ENCODE measurements at places on chromosomes 11 and 22.
A peak's percentile ranks its signal among the peaks of the same experiment; 100 is the strongest.

DNA sequence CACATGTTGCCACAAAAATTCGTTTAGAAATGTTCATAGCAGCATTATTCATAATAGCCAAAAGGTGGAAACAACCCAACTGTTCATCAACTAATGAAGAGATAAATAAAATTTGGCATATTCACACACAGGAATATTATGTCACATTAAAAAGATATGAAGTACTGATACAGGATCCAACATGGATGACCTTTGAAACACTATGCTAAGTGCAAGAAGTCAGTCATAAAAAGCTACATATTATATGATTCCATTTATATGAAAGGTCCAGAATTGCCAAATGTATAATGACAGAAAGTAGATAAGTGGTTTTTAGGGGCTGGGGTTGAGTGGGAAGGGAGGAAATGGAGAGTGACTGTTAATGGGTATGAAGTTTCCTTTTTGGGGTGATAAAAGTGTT is 9.0 kb downstream of the PRR5L start:
- DNase-seq = no peak

DNA sequence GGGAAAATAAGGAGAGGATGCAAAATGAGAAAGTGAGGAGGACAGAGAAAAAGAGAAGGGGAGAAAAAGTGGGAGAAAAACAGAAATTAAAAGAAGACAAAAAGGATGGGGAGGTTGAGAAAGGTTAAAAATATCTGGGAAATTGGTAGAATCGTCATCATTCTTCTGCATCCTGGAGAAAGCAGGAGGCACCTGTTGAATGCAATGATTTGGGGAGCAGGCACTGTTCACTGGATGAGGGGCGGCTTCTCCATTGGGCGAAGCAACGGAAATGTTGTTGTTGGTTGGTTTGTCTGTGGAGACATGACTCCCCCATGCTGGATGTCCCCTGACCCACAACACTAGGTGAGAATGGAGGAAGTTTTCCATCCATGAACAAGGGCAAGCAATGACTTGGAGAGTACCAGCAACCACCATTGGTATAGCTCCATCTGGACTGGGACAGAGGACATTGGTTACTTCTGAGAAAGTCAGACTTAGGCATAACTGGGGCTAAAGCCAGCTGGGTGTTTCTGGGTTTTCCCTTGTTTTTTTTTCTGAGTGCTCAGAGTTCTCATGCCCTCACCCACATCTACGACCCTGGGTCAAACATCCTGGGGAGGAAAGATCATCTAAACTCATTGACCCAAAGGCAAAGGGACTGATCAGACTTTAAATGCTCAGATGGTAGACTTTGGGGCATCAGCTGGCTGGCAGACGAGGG is 11.9 kb upstream of the CD44 start:
- no peak for DNase-seq

DNA sequence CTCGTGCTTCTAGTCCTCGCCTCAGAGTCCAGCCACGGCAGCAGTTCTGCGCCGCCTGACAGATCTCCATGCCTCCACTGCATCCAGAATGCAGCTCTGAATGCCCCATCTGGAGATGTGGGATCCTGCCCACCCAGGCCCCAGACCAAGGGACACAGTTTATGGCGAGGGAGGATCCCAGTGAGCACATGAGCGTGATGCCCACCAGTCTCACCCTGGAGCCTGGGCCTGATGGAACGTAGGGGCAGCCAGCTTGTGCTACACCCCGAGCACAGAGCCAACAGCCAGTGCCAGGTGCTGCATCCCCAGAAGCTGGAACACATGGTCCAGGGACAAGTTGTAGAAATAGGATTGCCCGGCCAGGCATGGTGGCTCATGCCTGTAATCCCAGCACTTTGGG is 10.4 kb downstream of the IGLL1 start:
- DNase-seq = no peak

- DNase-seq = no peak
These were observed 42.5 kb upstream of the SMIM38 start for GRCh38 chr11:69113226-69113625.

DNA sequence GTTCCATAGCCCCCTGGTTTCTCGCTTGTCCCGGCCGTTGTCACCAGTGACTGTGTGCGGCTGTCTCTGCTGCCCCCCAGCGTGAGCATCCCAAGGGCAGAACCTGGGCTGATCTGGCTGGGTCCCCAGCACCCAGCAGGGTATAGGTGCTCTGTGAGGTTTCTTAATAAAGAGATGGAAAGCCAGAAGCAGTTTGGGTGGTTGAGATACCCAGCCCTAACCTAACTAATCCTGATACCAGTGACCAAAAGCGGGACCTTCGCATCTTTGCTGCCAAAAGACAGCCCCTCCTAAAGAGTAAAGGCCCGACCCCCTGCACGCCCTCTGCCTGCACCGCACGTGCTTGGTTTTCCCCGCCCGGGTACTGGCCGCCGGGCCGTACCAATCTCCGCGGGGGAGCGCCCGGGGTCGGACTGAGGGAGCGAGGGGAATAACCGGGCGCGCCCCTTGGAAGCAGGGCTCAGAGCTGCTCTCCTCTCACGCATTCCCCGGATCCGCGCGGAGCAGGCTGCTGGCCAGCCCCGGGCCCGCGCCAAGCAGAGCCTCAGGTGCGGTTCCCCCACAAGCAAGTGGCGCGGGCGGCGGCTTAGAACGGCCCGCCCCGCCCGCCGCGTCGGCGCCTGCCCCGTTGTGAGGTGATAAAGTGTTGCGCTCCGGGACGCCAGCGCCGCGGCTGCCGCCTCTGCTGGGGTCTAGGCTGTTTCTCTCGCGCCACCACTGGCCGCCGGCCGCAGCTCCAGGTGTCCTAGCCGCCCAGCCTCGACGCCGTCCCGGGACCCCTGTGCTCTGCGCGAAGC is at the start of gene DGAT2:
DGAT2 (plus strand) TSS at position 667 of the 797 bp plus-strand sequence. CDS start 214 bp downstream, outside the sequence.
- DNase-seq = peak; percentile 47

GRCh38 chr22:42427167-42427566 is 5.0 kb downstream of the NFAM1 start:
- DNase-seq = no peak

DNA sequence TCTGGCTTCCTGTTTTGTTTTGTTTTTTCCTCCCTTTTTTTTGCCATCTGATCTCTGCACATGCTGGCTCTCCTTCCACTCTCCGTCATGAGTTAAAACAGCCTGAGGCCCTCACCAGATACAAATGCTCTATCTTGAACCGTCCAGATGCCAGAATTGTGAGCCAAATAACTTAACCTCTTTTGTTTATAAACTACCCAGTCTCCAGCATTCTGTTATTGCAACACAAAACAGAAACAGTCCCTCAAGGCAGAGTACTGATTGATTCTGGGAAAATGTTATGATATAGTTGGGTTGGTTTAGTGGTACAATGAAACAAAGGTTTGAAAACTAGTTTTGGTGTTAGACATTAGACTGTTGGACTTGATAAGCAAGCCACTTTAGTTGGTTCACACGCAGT is 1390.0 kb upstream of the RAG2 start:
- DNase-seq = no peak

DNA sequence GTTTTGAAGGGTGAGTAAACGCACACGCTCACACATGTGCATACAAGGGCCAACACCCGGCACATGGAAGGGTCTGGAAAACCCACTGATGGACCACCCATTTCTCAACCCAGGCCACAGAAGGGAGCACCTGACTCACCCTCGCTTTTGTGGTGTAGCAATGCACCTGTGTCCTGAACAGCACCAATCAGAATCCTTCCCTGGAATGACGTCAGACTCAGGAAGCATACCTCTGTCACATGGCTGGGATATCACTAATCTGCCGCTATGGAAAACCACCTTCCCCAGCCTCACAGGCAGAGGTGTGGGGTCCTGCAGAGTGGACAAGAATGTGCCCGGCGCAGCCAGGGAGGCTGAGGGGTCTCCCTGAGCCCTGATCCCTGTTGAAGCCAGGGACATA is 9.0 kb upstream of the OSM start:
- no peak for DNase-seq

DNA sequence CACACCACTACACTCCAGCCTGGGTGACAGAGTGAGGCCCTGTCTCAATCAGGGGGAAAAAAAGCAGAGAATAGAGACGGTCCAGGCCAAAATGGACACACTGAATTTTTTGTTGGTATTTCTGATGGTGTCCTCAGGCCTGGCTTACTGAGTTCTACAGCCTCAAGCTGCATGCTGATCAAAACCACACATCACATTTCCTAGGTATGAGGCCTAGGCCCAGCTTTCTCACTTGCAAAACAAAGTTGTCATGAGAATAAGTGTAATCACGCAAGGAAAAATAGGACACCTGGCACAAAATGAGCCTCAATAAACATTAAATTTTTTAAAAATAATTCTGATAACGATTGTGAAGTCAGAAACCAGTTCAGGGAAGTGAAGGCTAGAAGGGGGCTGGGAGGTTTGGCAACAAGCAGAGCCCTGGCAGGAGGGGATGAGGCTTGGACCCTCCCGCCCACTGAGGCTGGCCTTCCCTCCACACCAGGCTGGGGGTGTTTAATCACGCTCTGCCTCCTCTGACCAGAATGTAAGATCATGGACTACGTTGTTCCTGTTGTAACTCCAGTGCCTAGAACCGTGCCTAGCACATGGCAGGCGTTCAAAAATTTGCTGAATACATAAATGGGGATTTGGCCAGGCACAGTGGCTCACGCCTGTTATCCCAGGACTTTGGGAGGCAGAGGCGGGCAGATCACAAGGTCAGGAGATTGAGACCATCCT is 18.1 kb downstream of the PACSIN2 start:
- DNase-seq = no peak

DNA sequence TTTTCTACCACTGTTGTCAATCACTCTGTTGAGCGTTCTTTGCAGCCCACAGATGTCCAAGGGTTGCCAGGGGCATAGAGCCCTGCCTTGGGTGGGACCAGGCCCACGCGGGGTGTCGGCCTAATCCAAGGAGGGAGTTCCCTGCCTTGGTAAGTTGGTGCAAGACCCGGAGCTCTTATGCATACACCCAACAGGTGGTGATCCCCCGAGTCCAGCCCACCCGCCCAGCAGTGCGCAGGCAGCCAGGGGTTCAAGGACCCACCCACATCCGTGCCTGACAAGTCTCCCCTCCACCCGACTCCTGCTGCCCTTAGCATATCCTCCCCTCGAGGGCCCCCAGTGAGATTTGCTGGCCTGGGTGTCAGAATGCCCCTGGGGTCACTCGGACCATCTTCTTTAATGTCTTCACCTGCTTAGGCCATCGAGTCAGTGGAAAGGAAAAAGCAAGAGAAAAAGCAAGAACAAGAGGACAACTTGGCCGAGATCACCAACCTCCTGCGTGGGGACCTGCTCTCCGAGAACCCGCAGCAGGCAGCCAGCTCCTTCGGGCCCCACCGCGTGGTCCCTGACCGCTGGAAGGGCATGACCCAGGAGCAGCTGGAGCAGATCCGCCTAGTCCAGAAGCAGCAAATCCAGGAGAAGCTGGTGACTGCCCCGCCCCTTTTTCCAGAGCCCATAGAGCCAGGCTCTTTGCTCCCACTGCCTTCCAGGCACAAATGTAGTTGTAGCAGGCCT is 12.2 kb downstream of the RIBC2 start:
- DNase-seq = no peak
